ENCODE measurements at places on chromosomes 3 and 15. TPM values are rescaled to one million over a fixed set of nuclear protein-coding genes. Genes with fewer than 3 reads are reported as not detected.

- DNase-seq, result no peak
Measured at GRCh38 chr15:40060236-40060961, 21.4 kb upstream of the SRP14 start.

DNA sequence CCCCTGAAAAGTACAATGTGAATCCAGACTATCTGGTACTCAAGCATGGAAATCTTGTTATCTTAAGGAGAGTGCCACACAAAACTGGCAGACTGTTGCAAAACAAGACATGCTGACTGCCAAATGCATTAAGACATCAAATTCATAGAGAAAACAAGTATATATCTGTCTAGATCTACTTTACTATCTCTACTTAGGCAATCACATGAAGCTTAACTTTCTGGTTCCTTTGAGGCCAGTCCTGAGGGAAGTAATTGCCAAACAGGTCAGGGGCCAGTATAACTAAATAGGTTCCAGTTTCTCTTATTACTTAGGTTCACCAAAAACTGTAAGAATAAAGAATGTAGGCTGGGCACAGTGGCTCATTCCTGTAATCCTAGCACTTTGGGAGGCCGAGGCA lies 15.9 kb upstream of the SLC4A7 start:
- no peak for DNase-seq

DNA sequence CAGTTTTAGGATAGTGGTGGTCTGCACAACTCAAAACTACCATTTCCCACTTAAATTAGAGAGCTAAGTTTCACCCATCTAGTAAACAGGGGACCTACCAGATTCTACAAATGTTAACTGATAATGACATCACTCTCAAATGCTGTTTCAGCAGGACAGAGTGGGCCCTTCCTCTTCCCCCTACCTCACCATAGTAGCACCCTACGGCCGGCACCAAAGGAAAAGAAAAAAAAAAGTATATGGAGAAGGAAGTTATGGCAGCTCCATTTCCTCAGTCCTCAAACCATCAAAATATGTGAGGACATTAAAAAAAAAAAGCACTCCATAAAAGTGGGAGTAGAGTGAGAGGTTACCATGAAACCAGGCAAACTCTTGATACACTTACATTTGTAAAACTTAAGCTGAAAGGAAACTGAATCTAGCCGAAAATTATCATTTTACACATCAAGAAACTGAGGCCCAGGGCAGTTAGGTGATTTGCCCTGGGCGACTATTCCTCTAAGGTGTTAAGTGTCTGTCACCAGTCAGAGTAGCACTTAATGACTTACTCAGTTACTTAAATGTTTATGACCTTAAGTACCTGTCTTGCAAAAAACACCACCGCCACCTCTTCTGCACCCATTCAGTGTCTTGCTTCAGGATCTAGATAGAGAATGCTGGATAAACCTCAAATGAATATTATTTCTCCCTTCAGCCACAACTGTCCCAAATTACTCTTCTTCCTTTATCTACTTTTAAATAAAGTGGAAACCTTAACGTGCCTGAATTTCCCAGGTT lies 2.7 kb downstream of the MSL2 start:
- DNase-seq, result no peak

DNA sequence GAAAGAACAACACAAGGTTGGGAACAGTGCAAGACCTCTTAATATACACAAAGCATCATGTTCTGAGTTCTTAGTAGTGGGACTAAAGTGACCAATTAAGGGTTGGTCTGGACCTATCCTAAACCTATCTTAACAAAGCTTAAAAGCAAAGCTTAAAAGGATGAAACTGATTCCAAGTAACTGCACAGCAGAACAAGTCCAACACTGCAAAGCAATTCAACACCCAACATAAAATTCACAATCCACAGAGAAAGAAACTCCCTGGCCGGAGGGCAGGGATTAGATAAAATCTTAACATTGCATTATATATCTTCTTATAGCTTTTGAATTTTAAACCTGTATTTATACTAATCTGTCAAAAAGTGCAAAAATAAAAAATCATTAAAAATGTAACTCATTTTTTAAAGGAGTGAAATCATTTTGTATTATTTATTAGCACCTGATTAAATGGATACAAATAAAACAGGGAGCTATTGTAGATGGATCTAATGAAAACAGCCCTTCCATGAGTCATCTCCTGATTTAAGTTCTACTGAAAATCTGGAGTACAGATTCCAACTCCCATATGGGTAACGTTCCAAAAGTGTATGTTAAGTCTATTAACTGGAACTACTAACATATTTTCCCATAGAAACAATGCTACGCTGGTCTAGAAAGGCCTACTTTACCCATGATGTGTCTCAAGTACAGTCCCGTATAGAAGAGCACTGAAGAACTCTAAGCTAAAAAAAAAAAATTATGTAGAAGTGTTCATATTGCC lies 34.9 kb downstream of the PIK3R4 start:
- DNase-seq, result no peak

DNA sequence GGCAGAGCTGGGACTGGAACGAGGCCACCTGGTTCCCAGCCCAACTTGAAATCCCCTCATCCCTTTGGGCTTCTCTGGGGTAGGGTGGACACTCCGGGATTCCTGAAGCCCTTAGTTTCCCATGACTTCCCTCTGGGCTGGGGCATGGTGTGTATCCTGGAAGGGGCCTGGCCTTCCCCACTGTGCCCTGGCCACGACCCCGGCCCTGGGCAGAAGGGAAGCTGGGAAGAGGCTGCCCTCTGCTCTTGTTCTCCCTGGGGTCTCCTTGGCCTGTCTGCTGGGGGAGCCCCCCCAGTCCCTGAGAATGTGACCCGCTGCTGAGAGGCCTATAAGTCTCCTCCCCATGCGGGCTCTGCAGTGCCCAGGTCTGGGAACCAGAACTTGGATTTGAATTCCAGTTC lies 104.9 kb downstream of the LINGO1 start:
- DNase-seq, result no peak

DNA sequence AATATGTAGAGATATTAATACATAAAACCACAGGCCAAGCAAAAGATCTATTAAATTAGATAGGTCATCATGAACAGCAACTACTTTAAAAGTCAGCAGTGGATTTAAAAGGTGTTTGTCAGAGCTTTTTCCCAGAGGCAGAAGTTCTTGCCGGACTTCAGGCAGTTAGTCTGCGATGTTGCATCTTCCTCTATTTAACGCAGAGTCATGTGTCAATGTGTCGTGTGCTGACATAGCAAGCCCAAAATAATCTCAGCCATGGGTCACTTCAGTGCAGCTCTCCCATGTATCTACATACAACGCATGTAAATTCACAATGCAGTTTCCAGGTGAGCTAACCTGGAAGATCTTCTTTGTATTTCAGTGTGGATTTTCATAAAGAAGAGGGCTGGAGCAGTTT lies 8.0 kb upstream of the TMEM212 start:
- DNase-seq, result no peak

DNA sequence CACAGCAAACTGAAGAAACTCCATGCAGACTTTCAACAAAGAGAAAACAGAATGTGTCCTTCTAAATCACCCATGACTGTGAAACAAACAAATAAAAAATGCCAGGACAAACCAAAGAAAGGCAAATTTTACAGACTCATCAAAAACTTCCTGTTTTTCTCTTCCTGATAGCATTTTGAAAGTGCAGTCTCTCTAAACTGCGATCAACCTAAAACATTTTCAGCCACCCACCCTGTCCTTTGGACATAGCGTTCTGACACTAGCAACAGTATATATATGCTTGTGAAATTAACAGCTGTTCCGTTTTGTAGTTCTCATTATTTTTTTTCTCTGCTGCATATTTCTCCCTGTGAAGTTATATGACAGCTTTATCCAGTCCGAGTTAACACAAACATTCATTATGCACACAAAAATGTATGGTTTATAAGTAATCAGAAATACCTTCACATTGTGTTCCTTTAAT lies 151.7 kb downstream of the FBN1 start:
- DNase-seq, result no peak

The ARHGEF26 gene
- 0.05 TPM for total RNA-seq
